Mammary epithelial cell (primary cell): ENCODE measurements at places on chromosomes 1 and 21.

DNA sequence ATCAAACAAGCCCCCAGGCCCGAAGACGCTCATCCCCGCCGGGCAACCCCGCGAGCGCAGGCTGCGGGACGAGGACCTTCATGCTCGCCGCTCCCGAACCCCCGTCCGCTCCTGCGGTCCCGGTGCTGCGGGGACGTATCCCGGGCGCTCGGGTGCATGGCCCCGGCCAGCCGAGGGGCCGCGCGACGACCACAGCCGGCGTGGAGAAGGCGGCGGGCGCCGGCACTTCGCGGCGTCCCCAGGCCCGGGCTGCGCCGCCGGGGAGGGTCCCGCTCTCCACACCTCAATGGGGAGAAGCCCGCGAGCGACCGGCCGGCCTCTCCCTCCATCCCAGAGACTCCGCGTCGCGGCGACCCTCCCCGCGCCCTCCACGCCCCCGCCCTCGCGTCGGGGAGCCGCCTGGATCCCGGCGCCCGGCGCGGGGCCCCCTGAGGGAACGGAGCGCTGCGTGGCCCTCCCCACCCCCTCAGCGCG lies 401 bp downstream of the ERRFI1 start:
- no peak for DNase-seq

GRCh38 chr1:241738284-241739078 lies 86.4 kb downstream of the WDR64 start:
- no peak for DNase-seq

DNA sequence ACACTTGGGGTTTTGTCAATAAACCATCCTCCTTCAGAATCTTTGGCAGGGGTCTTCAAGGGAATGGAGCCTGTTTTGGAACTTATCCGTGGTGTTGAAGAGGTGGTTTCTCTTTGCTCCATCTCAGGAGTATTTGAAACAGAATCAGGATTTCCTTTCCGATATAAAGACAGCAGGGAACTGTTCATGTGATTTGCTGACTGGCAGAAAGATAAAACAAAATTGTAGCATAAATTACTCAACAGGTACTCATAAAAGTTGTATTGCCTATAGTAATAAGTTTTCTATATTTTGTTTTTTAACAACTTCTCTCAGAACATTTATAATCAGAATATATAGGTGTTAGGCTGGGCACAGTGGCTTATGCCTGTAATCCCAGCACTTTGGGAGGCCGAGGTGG lies 21.9 kb downstream of the NVL start:
- no peak for DNase-seq

GRCh38 chr21:34910396-34910795 lies 138.7 kb downstream of the RUNX1 start:
- DNase-seq, result no peak

DNA sequence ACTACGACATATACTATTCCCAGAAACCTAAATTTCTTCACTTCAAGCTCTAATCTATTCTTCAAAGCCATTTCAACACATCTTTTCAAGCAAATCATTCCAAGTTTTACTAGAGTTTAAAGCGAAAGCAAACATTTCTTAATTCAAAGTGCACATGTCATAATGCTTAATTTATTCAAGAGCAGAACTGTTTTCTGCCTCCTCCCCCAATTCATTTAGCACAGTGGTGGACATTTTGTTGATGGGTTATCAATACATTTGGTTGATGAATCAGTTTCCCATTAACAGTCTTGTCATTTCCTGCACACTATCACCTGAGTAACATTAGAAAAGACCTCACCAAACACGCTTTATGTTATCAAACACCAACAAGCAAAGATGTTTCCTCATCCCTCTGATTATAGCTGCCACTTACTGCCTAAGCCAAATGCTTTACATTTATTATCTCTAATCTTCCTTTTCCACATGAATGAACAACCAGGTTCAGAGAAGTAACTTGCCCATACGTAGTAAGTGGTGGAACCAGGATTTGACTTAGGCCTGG lies 2.0 kb downstream of the SRSF4 start:
- DNase-seq, result no peak

- peak; percentile 75 for DNase-seq
Observed at GRCh38 chr1:226083302-226084101, 21.0 kb downstream of the H3-3A start.

DNA sequence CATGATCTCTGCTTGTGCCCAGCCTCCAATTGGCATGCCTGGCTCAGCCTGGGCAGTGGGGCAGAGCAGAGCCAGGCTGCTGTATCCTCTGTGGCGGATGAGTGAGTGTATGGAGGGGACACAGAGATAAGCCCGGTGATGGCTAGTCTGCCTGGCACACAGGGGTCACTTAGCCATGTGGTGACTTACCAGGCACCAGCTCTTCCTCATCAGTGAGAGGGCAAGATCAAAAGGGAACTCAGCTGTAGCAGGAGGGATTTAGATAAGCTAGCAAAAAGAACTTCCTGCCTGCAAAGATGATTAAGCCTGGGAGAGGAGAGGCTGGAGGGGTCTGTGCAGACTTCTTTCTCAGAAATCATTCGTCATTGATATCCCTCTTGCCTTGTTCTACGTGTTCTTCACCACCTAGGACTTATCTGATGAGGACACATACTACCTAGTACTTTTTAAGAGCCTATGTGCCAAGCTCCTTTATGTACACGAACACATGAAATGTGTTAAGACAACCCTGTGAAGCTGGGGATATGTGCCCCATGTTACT lies 7.9 kb downstream of the KIF21B start:
- no peak for DNase-seq

GRCh38 chr1:55572878-55573734 lies 357.9 kb upstream of the USP24 start:
- DNase-seq, result peak; percentile 43

DNA sequence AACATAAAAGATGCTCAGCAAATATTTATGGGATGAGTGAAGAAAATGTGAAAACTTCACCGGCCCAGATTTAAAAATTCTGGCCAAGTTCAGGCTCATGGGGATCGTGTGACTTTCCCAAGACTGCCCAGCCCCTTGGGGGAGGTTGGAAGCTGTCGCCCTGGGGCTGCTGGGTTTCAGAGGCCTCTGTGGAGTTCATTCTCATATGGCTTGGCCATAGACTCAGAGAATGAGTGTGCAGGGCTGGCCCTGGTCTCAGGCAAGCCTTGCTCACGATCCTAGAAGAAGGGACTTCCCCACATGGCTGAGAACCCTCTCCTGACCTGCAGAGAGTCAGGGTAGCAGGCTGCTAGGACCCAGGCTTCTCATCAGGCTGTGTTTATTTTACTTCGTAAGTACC lies 24.6 kb downstream of the PADI2 start:
- no peak for DNase-seq

DNA sequence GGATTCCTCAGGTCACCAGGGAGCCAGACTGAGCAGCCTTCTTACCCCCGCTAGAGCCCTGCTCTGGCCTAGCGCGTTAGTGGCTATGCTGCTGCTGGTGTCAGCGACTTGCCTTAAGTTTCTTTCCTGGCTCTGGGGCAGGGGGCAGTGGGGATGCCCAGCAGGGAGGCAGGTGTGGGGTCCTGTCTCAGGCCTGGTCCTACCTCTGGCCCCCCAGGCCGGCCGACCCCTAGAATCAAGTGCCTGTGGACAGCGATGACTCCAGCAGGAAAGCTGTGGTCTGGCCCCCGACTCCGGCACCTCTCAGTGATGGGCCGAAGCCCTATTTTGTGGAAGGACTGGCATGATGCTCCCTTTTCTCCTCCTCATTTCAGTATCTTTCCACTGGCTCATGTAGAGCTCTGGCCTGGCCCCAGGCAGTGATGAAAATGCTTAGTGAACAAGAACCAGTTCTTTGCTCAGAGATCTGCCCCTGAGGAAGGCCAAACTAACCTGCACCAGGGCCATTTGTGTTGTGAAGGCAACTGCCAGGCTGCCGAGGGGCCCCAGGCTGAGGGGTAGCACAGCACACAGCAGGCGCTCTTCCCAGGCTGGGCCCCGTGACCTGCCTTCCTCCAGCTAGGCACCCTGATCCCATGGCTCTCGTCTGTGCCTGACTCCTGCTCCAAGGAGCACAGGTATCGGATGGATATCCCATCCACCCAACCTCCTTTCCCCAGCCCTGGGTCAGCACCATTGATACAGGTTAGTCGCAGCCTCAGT lies 23.7 kb downstream of the MRPL37 start:
- no peak for DNase-seq

DNA sequence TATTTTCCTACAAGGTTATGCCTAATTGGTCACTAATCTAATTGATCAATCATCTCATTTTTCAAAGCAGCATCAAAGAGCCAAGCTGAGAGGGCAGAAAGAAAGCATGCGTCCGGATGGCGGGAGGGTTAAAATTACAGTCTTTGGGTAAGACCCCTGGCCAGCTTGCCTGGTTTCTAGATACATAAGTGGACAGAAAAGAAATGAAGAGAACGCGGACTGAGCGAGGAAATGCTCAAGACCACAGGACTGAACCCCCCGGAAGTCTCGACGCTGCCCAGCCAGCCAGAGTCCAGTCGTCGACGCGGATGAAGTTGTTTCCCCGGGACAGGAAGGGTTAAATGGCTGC lies 297.2 kb downstream of the OMA1 start:
- no peak for DNase-seq

DNA sequence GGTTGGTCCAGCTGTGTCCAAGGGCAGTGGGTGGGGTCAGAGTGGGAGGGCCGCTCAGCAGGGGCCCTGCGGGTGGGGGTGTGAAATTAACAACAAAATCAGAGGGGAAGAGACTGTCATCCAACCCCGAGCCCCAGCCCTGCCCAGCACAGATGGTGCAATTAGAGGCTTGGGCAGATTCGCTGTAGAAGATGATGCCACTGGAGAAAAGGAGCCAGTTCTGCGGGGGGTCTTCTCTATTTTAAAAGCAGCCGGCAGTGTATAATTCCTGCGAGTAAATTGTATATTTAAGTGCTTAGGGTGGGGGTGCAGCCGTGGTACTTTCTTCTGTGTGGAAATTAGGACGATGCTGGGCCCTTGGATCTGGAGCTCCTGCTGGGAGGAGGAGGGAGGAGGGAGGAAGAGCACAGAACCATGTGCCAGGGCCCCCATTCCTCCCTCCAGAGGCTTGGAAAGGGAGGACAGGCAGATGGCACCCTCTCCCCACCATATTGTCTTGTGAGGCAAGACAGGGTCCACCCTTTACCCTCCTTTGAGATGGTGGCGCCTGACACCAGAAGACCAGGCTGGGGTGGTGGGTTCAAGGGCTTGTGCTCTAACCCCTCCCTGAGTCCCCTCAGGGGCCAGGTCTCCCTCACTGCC lies 89.2 kb downstream of the ACTL8 start:
- DNase-seq, result no peak

- DNase-seq, result no peak
Observed at GRCh38 chr1:56979986-56980755, 14.4 kb upstream of the C8B start.

DNA sequence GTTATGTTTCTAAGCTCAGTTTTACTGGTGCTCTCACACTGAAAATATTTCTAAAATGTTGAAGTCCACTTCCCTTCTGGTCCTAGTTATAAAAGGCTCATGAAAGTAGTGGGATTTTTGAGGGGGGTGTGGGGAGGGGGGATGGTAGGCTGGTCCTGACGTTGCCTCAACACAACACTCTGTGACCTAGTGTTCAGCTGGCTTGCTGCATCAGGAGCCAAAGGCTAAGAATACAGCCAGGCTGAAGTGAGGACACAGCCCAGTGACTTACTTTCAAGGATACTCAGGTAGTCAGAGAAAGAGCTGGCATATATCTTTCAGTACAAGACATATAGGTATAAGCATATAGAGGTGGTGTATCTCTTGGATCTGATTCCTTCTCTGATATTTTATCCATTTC lies 151.9 kb upstream of the C8B start:
- no peak for DNase-seq

- DNase-seq, result no peak
Observed at GRCh38 chr1:76865696-76866286, 1.5 kb upstream of the ST6GALNAC5 start.

DNA sequence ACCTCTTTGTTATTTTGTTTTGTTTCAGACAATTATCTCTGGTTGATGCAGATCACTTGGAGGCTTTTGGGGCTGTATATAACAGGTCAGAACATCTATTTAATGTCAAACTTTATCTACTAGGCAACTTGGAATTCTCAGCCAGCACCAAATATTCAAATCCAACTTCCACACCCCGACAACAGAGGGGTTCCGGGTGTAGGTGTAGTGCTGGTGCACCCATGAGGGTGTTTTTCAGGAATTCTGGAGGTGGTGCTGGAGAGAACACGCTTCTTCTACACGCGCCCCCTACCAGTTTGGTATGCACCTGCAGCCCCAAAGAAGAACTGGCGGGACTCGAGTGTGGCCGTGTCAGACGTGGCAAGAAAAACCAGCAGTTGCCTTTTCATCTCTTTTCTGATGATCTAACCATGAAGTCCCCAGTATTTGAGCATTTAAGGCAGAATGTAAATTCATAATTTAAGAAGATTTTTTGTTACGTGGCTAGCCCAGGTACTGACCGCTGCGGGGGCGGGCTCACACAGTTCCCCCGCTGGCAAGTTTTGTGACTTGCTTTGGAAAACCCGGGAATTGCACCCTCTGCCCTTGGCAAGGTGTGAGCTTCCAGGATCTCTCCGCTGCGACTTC lies 462 bp upstream of the TLCD4 start:
- DNase-seq, result peak; percentile 46

- no peak for DNase-seq
Observed at GRCh38 chr1:19752083-19752696, 47.5 kb downstream of the TMCO4 start.

DNA sequence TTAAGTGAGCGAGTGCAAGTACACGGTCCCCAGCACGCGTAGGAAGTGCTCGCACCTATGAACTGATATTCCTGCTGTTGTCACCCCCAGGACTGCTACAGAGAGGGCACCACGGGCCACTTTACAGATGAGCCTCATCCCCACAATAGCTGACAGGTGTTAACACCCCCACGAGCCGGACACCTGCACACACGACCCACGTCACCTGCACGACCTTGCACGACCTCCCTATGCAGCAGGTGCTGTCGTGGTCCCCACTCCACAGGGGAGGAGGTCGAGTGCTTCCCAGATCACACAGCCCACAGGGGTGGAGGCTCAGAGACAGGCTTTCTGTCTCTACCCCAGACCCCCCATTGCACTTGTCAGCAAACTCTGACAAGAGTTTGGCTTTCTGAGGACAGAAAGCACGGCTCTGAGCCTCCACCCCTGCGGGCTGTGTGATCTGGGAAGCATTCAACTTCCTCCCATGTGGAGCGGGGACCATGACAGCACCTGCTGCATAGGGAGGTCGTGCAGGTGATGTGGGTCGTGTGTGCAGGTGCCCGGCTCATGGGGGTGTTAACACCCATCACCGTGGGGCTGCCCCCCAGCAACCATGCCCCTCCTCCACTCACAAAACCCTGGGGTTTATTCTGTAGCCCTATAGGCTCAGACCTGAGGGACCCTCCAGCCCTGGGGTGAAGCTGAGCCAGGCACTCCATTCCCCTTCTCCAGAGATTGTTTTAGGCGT lies 80.8 kb downstream of the MATN1 start:
- DNase-seq, result no peak

GRCh38 chr1:213376862-213377372 lies 325.9 kb downstream of the RPS6KC1 start:
- DNase-seq, result no peak

DNA sequence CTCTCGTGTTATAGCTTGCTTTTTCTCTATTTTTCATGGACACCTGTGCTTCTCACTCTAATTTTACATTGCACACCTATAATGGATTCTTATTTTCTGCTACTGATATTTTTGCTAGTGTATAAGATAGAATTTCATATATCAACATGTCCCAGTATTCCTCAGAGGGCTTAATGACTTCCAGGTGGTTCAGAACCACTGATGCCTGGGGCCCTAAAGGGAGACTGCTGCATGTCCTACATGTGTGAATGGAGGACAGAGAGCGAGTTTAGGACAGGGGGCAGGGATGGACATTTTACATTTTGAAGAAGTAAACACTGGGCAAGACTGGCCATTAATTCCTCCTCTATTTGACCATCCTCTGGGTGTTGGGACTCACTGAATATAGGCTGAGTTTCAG lies 100.6 kb downstream of the DISC1 start:
- no peak for DNase-seq

- no peak for DNase-seq
Observed at GRCh38 chr1:179889589-179889988, 7.5 kb downstream of the TOR1AIP1 start.
